Dermis blood vessel endothelial cell (primary cell): ENCODE measurements at places on chromosomes 1 and 21. TPM values are rescaled to one million over a fixed set of nuclear protein-coding genes. Genes with fewer than 3 reads are reported as not detected.

The TMEM82 gene
- not detected in 2 replicates for total RNA-seq

The SYPL2 gene
- total RNA-seq, result under 0.01 TPM in 1 of 2 replicates, not detected in the other

The ATP1A4 gene
- not detected in 2 replicates for total RNA-seq

The OR6K3 gene
- total RNA-seq, result not detected in 2 replicates

The RBP7 gene
- 0.28 and 0.34 TPM in 2 replicates for total RNA-seq

- no peak for DNase-seq
Observed at GRCh38 chr1:94329276-94329675, 88.9 kb upstream of the ABCD3 start.

DNA sequence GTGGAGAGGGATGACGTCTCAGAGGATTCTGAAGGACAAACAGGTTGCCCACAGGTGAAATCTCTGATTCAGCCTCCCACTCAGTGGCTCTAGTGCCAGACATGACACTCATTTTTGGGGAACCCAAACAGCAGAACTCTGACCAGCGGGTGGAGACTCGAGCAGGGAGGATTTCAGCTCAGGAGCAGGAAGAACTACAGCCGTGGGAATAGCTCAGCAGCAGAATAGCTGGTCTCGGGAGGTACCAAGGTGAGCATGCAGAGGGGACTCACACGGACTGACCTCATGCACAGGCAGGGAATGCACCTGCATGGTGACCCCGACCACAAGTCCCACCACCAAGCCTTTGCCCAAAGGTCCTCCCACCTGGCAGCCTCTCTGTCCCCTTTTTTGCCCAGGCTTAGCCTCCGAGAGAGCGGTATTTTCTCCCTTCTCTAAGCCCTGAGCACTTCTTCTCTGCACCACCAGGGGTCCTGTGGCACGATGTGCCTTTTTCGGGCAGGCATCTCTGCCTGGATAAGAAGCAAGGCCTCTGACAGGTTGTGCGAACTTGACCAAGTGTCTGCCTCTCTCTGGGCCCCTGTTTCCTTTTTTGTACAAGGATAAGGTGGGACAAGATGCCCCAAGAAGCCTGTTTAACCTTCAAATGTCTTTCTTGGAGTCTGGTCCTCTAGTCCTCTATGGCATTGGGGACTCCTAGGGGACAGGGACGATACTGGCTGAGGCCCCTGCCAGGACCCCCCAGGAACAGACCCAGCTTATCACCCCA lies 8.8 kb upstream of the FGR start:
- DNase-seq, result peak; percentile 74

DNA sequence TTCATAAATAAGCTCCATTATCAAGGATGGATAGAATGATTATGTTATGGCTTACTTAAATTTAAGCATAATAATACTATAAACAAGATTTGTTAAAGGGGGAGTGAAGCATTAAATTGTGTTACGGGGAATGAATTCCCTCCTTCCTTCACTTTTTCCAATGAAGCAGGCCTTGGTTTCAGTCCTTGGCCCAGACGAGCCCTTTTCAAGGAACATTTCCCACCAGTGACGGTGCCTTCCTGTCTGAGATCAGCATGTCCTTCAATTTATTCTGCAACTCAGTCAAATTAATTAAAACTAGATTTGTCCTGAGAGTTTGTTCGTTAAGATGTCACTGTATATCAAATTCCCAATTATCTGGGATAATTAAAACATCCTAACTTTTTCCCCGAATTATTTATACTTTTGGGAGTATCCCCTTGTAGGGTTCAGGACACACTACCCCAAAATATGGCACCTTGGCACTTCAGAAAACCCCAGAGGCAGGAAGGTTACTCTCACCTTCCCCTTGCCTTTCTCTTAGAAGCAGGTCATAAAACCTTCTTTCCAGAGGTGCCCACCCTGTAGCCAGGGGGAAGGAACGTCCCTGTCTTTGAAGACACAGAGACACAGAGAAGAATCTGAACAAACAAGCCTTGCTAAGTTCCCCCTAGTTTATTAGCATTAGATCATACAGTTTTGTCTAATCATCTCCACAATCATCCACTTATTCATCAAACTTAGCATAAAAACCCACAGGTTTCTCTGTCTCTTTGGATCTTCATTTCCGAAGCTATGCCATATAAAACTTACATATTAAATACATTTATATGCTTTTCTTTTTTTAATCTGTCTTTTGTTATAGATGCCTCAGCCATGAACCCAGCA lies 86.2 kb upstream of the ARHGAP29 start:
- peak; percentile 81 for DNase-seq

DNA sequence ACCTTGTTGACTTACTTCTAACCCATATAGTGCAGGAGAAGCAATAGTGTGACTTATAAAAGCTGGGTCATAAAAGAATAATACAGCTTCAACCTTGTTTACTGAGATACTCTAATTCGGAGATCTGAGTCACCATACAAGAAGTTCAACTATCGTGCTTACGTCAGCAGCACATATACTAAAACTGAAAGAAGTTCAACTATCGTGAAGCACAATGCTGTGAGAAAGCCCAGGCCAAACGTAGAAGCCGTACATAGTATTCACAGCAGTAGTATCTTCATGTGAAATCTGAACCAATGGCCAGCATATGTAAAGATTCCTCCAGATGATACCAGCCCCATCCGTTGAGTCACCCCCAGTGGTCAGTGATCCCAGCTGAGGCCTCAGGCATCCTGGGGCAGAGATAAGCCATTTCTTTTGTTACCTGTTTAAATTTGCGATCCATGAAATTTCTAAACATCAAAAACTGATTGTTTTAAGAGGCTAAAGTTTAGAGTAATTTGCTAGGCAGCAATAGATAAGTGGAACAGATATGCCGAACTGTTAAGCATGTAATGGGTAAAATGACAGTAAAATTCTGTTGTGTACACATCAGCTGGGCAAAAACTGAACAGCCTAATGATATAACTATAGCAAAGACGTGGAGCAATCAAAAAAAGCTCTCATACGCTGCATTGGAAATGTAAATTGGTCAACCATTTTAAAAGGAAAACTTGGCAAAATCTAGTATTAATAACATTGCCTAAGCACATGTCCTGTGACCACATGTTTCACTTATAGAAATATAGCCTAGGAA lies 53.9 kb upstream of the SAMD13 start:
- peak; percentile 90 for DNase-seq

DNA sequence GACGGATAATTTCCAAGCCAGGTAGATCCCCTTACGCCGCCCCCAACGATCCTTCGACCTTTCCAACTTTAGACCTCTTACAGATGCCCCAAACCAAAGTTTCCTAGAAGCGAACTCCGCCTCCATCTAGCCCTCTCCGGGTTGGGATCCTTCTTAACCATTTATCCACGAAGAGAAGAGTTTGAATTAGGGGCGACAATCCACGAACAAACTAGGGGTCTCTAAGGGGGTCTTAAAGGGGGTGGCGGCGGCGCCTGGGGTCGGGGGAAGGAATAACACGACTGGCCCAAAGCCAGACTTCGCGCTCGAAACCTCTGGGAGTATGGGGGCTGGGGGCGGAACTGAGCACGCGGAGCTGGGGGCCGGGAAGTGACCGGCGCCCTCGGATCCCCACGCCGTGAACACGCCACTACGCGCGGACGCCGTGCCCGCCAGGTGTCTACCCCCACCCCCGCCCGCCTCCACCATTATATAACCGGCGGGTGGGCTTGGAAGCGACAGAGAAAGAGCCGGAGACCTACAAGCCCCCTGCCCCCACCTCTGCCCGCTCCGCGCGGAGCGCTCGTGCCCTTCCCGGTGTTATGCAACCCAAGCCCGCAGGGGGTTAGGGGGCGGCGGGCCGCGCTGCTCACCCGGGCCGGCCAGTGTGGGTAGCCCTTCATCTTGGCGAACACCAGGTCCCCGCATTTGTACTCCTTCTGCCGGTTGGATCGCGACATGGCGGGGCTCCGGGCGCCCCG lies 594 bp downstream of the HDGF start:
- DNase-seq, result peak; percentile 57

GRCh38 chr1:29958271-29958670 lies 721.9 kb downstream of the PTPRU start:
- DNase-seq, result no peak

DNA sequence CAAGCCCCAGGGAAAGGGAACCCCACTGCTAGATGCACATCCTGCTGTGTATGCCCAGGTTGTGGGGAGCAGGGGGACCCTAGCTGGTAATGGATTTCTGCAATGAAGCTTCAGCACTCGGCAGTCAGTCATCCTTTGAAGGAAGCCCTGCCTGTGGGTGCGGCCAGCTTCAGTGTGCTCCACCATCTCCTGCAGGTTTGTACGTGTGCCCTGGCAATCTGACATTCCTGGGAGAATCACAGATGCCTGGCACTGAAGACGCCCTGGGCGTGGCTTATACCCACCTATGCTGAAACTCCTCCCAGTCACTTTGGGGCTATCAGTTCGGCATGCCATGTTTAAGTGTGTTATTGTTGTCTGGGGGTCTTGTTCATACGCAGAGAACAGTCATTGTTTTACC lies 6.8 kb downstream of the SPRR5 start:
- no peak for DNase-seq

DNA sequence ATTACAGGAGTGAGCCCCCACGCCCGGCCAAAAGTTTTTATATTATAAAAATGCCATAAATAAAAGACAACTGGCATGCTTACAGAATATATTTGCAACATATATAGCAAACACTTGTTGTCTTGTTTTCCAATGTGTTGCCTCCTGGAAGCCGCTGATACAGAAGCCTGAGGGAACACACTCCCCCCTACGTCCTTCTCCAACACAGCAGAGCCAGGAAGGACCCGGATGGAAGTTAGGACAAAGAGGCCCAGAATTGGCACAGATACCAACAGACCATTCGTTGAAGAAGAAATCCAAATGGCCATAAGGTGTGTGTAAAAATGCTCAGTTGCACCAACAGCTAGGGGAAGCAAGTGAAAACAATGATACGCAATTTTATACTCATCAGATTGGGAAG lies 1.3 kb upstream of the PLA2G5 start:
- DNase-seq, result no peak

DNA sequence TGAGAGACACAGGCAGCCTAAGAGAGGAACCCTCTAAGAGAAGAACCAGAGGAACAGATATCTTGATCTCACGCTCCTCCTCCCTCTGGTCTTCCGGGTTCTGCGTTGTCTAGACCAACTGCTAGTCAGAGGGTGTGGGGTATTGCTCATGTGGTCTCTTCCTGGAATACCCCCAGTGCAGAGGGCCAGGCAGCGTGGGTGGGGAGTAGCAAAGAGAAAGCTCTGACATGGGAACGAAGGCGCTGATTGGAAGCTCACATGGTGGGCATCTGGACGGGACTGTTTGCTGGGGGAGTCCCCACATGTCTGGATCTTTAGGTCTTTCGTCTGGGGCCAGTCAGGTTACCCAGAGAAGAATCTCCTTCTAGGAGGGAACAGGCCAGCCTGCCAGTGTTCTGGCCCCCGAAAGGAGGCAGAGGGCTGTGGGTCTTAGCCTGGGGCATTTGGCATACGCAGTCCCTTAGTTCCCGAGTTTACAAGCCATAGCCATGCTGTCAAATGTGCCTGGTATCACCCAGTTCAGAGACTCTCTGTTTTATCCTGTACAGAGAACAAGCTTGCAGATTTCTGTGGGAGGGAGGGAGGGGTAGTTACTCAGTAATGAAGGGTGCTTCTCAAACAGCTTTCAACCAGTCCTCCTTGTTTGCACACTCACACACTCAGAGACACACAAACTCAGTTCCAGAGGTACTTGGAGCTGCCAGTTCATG lies 18.3 kb upstream of the IL6R start:
- no peak for DNase-seq

- DNase-seq, result peak; percentile 61
Observed at GRCh38 chr1:26164036-26164860, 4.5 kb downstream of the C1orf232 start.

- no peak for DNase-seq
Observed at GRCh38 chr1:91919962-91920361, 29.2 kb upstream of the BRDT start.

DNA sequence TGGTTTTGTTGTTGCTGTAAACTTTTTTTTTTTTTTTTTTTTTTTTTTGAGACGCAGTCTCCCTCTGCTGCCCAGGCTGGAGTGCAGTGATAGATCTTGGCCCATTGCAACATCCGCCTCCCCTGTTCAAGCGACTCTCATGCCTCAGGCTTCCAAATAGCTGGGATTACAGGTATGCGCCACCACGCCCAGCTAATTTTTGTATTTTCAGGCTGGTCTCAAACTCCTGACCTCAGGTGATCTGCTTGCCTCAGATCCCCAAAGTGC lies 78.9 kb upstream of the SLC45A1 start:
- DNase-seq, result peak; percentile 45

DNA sequence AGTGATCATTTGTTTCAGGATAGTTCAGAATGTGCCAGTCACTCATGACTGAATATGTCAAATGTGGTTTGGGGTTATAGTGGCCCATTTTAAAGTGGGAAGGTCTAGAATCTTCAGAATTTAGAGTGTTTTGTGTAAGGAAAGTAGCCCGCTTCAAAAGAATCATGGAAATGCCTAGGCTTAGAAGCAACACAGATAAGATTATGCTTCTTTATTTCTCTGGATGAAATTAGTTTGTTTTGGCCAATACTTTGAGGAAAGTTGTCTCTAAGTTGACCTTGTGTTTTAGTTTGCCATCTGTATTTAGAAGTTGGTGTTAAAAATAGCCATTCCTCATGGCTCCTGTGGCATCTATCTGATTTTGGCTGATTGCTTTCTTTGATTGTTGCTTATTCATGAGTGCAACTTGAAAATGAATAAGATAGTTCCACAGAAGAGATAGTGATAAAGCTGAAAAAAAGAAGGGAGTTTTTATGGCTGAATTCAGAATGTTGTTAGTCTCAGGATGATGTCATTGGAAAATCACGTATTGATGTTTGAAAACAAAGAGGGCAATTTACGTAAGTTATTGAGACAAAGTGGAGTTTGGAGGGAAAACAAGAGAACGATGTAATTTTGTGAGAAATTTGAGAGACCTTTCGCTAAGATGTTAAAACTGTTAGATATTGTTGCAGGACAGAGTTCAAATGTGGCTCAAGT lies 71.9 kb downstream of the PLA2G4A start:
- DNase-seq, result no peak

GRCh38 chr1:167452483-167452882 lies 65.8 kb downstream of the CD247 start:
- no peak for DNase-seq

- no peak for DNase-seq
Observed at GRCh38 chr1:21114431-21114830, 62.3 kb downstream of the EIF4G3 start.

GRCh38 chr1:167723707-167724323 lies 2.0 kb downstream of the MPZL1 start:
- no peak for DNase-seq
